ENCODE measurements at places on chromosomes 3 and 15. TPM values are rescaled to one million over a fixed set of nuclear protein-coding genes. Genes with fewer than 3 reads are reported as not detected.

The ROBO1 gene
- polyA plus RNA-seq: 55.8 TPM

The SCG3 gene
- not detected for polyA plus RNA-seq

The MAGI1 gene
- 22.2 TPM for polyA plus RNA-seq

The OR5K2 gene
- polyA plus RNA-seq: not detected

The THRB gene
- 4.3 TPM for polyA plus RNA-seq

The IRAK2 gene
- polyA plus RNA-seq: 23.3 TPM

Data from HepG2 (cell line).